MV-4-11 (cell line): ENCODE measurements at places on chromosomes 3 and 15.

DNA sequence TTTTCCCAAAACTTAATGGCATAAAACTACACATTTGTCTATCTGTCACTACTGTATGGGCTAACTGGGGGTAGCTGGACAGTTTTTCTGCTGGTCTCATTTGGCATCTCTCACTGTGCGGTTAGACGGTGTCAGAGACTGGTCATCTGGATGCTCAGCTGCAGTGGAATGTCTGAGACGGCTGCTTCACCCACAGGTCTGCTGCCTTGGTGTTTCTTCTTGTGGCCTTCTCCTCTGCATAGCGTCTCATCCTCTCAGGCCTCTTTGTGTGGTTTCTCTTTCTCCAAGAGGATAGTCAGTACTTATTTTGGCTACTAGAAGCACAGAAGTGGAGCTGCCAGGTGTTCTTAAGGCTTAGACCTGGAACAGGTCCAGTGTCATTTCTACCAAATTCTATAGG lies 35.9 kb upstream of the GOLGA6L9 start:
- DNase-seq = no peak

DNA sequence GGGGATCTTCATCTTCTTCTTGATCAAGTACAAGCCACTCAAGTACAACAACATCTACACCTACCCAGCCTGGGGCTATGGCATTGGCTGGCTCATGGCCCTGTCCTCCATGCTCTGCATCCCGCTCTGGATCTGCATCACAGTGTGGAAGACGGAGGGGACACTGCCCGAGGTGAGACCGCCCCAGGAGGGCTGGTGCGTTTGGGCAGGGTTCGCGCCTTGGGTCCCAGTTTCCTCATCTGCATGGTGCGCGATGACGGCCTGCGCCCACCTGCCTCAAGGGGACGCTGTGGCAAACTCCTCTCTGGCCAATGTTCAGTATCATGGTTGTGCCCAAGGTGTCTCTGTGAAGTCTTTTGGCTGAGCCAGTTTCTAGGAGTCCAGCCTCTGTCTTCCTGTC lies 57.5 kb upstream of the SLC6A1 start:
- no peak for DNase-seq

GRCh38 chr3:100893590-100893989 lies 99.6 kb downstream of the ABI3BP start:
- no peak for DNase-seq

GRCh38 chr3:10290481-10291176 lies 2.1 kb downstream of the GHRL start:
- DNase-seq = no peak

- no peak for DNase-seq
Measured at GRCh38 chr15:38613085-38613484, 48.5 kb upstream of the RASGRP1 start.

- peak; percentile 98 for DNase-seq
Measured at GRCh38 chr3:52721002-52721729, 15.3 kb downstream of the SPCS1 start.

GRCh38 chr15:63719281-63719680 lies 114.5 kb downstream of the HERC1 start:
- DNase-seq = no peak

- DNase-seq = no peak
Measured at GRCh38 chr3:155350571-155350970, 57.1 kb upstream of the STRIT1 start.

- DNase-seq = no peak
Measured at GRCh38 chr3:157094301-157094700, 65.6 kb downstream of the CCNL1 start.

DNA sequence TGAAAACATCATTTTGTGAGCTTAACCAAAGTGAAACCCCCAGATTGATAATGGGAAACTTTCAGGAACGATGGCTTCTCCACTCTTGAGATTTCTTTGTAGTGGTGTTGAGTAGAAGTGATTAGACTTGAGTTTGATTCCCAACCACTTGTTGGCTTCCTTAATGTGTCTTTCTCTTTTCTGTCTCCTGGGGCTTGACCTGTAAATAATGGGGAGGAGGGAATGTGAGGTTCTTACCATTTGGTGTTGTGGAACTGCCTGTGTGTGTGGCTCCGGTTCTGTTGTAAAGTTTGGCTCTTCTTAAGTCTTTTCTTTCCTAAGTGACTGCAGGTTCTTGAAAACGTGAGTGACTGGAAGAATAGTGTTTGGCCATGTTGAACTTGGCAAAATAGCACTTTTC lies 2.7 kb downstream of the CDV3 start:
- no peak for DNase-seq

DNA sequence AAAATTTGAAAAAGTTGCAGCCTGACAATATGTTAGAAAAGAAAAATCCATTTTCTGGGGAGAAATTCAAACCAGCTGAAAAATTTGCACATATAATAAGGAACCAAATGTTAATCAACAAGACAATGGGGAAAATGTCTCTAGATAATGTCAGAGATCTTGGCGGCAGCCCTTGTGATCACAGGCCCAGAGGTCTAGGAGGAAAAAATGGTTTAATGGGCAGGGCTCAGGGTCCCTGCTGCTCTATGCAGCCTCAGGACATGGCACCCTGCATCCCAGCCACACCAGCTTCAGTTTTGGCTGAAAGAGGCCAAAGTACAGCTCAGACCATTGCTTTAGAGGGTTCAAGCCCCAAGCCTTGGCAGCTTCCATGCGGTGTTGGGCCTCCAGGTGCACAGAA lies 701.9 kb downstream of the IGSF11 start:
- no peak for DNase-seq

DNA sequence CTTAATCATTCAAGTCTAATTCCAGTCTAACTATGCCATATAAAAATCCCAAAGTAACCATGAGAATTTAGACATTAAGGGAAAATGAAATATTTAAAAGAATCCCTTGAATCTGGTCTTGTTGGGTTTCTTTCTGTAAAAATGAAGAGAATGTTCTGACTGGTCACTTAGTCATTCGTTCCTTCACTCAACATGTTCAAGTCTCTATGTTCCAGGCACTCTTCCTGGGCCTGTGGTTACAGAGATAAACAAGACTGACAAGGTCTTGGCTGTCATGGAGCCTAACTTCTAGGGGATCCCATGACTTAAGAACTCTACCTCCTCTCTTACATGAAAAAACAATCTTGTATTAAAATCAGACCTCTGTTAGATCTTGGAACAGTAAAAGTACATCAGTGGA lies 638.6 kb upstream of the TBL1XR1 start:
- peak; percentile 16 for DNase-seq

GRCh38 chr3:88936831-88937230 lies 170.6 kb upstream of the EPHA3 start:
- no peak for DNase-seq
